ENCODE measurements at places on chromosomes 16 and 17.

GRCh38 chr17:77735566-77736198, 222.8 kb upstream of the TNRC6C start:
- DNase-seq = no peak

DNA sequence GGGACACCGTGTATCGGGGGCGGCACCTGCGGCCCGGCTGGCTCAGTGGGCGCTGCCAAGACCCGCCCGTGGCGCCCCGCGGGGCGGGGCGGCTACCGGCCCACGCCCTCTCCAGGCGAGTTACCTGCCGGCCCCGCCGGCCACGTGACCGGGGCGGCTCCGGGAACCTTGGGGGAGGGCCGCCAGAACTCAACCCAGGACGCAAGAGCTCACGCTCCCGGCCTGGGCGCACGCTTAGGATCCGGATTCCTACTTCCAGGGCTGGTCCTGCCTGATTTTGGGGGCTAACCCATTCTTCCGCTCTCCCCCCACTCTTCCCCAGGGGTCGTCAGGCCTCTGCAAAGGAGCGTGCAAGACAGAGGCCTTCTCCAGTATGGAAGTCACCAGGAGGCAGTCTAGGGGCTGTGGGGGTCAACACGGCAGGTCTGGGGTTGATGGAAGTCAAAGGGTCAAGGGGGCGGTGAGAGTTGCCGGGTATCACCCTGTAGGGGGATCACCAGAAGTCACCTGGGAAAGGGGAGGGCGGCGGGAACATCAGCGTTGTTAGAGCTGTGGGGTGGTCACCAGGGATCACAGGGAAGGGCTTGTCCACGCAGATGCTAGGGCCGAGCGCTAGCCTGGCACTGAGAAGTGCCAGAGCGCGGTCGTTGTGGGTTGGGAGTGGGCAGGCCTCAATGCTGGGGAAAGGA, 354 bp upstream of the ESRP2 start:
- DNase-seq = peak; percentile 73

- DNase-seq = no peak
Observed at GRCh38 chr17:77456951-77457548, 316.3 kb downstream of the SEC14L1 start.

DNA sequence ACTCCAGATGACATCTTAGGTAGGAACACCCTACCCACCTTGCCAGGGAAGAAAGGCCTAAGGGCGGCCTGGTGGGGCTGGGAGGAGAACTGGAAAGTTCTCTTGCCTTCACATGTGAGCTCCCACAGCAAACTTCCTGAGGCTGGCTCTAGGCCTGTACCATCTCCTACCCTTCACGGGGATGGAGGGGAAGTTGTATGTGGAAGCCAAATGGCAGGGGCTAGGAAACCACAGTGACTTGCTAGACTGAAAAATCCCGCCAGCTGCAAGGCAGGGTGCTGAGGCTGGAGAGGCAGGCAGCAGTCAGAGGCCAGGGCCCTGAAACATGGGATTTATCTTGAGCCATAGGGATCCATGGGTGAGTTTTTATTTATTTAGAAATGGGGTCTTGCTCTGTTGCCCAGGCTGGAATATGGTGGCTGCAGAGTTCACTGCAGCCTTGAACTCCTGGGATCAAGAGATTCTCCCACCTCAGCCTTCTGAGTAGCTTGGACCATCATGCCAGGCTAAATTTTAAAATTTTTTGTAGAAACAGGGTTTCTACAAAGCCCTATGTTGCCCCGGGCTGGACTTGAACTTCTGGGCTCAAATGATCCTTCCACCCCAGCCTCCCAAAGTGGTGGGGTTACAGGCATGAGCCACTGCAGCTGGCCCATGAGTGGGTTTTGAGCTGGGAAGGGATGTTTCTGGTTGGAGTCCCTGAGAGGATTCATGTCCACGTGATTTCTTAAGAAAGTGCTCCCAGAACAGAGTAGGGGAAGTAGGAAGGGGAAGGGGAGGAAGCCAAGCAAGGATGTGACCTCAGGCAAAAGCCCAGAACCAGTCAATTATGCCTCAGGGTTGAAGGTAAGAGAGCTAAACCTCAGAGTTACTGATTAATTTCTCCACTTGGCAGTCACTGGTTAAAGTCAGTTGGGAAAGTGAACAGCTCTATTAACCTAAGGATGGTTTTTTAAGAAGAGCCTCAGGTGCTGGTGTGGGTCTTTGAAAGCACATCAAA, 4.0 kb upstream of the KAT8 start:
- no peak for DNase-seq

DNA sequence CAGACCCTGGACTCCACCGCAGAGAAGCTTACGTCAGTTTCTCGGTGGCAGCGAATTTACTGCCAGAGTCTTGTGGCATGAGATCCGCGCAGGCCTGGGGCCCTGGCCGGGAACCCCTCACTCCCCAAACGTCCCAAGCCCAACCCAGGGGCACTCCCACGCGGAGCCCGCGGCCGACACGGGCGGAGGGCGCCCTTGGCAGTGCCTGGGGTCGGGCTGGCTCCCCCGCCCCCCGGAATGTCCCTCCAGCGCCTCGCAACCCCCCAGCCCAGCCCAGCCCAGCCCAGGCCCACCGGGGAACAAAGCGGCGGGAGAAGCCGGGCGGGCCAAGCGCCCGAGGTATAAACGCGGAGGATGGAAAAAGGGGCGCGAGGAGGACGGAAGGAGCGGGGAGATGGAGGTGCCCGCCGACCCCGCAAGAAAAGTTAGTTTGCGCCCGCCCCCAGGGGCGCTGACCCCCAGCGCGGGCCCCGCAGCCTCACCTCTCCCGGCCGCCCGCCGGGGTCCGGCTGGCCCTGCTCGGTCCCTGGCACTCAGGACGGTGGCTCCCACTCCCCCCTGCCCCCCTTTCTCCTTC, 330 bp downstream of the CASKIN2 start:
- no peak for DNase-seq

DNA sequence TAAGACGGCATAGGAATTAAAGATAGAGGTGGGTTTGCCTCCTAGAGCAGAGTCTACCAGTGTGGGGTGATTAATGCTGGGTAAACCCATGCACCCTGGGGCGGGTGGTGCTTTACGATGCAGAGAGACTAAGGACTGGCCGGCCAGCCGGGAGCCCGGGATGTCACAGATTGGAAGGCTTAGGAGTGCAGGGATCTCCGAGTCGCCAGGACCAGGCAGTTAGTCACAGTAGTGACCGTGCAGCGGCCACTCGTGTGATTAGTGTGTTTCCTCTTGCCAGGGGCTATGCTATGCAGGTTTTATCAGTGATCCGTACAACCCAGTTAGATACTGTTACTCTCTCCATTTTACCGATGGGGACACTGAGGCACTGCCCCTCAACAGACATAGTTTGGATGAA, 10.4 kb downstream of the CMIP start:
- DNase-seq = no peak

DNA sequence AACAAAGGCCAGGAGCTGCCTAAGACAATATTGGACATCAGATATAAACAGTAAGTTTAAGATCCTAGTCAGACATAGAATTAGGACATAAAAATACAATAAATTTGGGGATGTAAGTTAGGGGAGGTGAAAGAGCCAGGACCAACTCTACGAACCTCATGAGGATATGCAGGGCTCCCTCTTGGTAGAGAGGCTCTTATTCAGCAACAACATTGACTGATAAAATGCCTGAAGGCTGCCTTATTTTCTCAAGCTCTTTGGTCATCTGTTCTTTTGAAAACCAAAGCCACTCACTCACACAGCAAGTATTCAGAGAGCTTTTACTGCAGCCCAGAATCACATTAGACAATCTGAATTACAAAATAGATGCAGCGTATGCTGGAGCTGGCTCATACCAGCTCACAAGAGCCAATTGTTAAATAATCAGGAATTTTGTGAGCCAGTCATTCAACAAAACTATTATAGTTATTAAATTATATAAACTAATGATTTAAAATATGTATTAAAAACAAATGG, 108.6 kb upstream of the CLEC3A start:
- DNase-seq = no peak

DNA sequence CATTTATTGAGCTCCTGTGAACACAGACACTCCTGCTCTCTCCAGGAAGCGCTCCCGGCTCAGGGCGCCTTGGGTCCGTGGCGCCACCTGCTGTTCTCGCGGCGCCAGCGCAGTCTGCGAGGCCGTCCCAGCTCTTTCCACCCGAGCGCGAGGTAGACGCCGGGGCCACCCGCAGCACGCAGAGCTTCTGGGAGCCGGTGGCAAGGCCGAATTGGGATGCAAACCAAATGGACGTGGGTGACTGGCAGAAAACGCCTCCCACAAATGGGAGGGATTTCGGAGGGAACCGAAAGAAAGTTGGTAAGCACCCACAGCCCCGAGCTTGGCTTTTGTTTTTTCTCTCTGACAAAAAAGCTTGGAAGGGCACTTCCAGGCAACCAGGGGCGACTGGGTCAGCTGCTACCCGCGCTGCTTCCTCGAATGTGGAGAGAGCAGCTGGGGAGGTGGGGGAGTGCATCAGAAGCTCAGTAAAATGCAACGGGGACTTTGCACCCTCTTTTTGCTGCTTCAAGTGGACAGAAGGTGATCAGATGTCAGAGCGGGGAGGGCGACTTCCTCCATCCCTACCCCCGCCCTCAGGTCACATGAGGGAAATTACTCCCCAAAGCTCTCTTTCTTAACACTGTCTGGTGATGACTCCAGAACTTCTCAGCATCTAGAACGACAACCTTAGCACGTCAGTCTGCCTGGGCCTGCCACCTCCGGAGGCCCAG, 13.5 kb upstream of the N4BP1 start:
- peak; percentile 91 for DNase-seq

DNA sequence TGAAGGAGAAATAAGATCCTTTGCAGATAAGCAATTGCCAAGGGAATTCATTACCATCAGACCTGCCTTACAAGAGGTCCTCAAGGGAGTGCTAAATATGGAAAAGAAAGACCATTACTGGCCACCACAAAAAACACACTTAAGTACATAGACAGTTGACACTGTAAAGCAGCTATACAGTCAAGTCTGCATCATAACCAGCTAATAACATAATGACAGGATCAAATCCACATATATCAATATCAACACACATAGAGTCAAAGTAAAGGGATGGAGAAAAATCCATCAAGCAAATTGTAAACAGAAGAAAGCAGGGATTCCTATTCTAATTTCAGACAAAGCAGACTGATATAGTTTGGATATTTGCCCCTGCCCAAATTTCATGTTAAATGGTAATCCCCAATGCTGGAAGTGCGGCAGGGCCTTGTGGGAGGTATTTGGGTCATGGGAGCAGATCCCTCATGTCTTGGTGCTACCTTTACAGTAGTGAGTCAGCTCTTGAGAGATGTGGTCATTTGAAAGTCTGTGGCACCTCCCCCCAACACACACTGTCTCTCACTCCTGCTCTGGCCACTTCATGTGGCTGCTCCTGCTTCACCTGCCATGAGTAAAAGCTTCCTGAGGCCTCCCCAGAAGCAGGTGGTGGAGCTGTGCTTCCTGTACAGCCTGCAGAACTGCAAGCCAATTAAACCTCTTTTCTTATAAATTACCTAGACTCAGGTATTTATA, 32.8 kb downstream of the TANC2 start:
- no peak for DNase-seq
